ENCODE measurements at places on chromosomes 5 and 9.

- DNase-seq, result no peak
Observed at GRCh38 chr9:89154651-89155336, 23.8 kb downstream of the SHC3 start.

GRCh38 chr9:15333376-15333881 is 26.4 kb upstream of the TTC39B start:
- no peak for DNase-seq

- DNase-seq, result no peak
Observed at GRCh38 chr9:96660692-96661248, 5.7 kb upstream of the PRXL2C start.

DNA sequence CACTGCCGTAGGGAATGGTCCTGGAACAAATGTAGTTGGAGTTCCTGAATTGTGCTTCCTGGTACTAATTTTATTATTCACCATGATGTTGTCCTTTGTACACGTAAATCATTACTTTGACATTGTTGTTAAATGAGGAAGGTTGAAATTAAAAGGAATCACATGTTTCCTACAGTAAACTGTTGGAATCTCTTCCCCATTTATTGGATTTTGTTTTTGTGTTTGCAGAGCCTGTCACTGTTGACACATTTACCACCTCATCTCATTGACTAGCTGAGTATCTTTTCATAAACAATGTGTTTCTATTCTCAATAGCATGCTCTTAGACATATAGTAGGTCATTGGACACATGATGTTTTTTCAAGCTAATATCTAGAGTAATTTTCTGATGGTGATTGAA is 1012.5 kb downstream of the NR2F1-AS1 start:
- DNase-seq, result no peak

- no peak for DNase-seq
Observed at GRCh38 chr5:145180371-145180770, 654.8 kb downstream of the PRELID2 start.

GRCh38 chr9:114737118-114737517 is 55.1 kb upstream of the TEX48 start:
- no peak for DNase-seq

DNA sequence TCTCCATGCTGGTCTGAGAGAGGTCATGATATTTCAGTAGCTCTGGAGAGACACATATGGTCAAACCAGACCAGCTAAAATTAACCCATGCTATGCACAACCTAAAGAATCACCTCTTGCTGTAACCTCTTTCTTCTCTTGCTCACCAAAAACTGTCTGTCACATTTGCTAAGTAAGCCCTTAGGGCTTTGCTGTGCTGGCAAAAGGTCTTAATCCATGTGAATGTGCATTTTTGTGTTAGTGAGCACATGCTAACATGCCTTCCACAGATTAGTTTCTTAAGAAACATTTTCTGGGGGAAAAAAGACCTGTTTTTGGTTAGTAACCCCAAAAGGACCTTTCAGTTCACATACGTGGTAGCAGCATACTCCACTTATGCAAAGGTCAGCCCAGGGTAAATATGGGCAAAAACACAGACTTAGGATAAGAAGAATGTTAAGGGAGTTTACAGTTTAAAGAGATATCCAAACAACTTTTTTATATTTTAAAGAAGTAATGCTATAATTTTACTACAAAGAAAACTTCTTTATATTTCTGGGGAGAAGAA is 124.2 kb upstream of the CCDC152 start:
- DNase-seq, result no peak

- no peak for DNase-seq
Observed at GRCh38 chr9:71524516-71524915, 243.8 kb downstream of the CEMIP2 start.

GRCh38 chr5:121834021-121834420 is 17.7 kb upstream of the FTMT start:
- DNase-seq, result no peak

GRCh38 chr9:78026947-78027346 is 4.7 kb downstream of the GNAQ start:
- DNase-seq, result no peak

DNA sequence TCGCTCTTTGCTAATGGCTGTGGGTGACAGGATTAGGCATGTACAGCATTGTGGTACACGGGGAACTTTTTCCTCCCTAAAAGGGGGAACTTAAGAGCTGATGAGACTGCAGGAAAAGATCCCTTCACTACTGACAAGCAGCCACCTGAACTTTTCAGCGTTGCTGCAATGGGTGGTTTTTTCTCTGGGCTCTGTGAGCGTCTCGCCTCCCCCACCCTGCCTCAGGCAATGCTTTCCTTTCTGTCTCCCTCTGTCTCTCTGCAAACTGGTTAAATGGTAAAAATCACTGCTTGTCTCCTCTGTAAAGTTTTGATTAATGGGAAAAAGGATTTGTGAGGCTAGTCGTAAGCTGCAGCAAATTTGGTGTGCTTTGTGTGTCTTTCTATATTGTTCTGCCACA is 20.3 kb downstream of the HSD17B3 start:
- DNase-seq, result no peak

GRCh38 chr5:112742424-112742823 is 4.7 kb downstream of the APC start:
- DNase-seq, result no peak

DNA sequence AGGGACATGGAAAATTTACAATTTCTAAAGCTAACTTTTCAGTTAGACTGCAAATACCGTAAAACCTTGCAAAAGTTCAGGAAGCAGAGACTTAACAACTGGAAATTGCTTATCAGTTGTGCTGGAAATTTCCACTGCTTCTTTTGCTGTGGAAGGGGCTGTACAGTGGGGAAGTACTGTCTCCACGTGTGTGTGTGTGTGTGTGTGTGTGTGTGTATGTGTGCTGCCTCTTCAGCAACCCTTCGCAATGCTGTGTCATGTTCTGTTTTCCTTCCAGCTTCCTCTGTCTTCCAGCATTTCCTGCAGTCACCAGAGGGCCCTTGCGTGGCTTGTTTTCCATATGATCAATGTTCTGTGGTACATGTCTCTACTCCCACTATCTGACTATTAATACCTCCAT is 87.5 kb upstream of the RANBP3L start:
- DNase-seq, result no peak

DNA sequence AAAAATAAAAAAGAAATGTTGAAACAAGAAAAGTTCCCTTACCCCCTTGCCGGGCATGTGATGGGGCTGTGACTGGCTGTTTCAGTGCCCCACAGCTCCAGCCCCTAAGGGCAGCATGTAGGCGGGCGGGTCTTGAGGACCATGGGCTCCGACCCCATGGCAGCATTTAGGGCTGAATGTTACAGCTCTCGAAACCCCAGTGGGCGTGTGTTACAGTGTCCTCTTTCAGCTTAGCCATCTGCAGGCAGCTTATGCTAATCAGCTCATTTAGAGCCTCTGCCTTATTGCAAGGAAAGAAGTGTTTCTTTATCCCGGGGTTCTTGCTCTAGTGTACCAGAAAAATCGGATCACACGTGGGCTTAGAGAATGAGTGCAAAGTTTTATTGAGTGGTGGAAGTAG is 497.4 kb upstream of the CYLC2 start:
- no peak for DNase-seq

GRCh38 chr5:14557203-14557770 is 24.3 kb upstream of the OTULINL start:
- no peak for DNase-seq

DNA sequence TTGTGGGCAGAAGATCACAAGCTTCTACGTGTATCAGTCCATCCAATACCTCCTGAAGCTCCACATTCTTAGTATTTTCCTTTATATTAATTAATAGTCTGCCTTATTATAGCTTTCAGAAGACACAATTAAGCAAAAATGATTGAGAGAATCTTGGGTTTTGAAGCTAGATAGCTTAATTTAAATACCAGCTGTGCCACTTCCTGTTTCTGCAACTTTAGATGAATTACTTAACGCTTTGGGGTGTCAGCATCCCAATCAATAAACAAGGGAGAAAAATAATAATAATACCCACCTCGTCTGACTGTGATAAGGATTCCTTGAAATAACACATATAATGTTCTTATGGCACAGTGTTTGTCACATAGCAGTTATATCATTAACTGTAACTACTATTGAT is 44.7 kb upstream of the HTR4 start:
- no peak for DNase-seq

DNA sequence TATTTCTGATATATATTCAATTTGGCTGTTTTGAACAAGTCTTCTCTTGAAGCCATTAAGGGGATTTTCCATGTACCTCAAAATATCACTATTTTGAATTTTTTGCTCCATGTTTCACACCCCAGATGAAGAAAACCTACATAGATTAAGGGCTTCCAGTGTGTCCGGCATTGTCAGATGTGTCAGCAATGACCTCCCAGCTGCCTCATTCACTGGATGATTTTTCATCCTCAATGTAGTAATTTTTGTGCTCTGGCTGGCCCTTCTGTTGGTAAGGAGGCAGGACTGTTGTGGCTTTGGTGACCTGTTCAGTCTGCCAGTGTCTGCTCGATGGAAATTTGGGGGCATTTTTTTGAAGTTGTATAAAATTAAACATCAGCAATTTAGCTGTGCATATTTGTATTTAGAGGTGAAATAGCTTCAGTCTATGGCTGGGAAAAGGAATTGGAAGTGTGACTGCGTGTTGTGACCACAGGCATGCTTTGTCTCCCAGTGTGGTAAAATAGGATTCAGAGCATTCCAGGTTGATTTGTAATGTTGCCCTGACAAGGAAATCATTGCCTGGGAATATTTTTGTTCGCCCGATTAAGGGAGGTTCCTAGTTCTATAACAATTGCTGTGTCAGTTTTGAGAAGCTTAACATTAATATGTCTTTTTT is 312.4 kb downstream of the ARHGEF28 start:
- no peak for DNase-seq

DNA sequence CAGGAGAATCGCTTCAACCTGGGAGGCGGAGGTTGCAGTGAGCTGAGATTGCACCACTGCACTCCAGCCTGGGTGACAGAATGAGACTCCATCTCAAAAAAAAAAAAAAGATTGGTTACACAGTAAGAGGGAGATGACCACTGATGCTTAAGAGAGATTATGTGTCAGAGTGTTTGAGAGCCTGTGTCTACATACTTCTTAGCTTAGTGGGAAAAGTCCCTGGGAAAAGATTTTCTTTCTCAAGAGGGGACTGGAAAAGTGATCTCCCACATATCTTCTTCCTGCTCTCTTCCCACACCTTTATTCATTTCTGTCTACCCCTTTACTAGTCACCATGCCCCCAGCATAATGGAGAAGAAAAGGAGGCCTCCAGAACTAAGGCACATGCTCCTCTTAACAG is 55.2 kb downstream of the MCTP1 start:
- no peak for DNase-seq

Measured in activated T-cell treated with anti-CD3 and anti-CD28 coated beads for 1 hour (primary cell).